ENCODE measurements at places on chromosomes 3 and 15. TPM values are rescaled to one million over a fixed set of nuclear protein-coding genes. Genes with fewer than 3 reads are reported as not detected.

GRCh38 chr15:44883199-44883877 is 73.1 kb upstream of the TERB2 start:
- DNase-seq: peak; percentile 16

DNA sequence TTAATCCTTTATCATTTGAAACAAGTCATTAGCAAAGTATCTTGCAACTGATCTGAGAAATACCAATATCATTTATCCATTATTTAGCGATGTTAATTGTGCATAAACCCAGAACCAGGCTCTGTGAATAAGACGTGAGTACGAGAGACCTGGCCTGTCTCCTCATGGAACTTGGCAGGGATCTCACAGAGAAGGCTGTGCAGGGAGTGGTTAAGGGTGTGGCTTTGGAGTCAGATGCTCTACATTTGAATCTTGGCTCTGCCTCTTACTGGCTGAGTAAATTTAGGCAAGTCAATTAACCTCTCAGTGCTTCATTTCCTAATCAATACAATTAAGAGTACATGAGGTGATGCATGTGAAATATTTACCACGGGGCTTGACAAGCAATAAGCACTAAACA is 39.9 kb upstream of the TBL1XR1 start:
- DNase-seq: no peak

DNA sequence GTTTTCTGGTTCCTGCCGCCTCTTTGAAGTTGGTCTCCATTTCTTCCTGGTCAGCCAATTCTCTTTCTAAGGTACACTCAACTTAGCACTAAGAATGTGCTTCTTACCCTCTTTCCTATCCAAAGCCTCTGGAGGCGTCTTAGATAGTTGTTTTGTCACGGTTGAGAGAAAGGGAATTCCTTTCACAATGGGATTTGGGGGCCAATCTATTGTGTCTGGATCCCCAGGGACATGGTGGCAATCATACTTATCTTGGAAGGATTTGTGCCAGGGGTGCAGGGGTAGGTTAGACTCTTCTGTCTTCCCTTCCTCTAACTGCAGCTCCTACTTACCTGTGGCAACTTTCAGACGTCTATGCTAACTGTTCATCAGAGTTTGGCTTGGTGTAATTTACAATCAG is 287.1 kb downstream of the SOX2 start:
- DNase-seq: no peak

GOLGA8J gene
- total RNA-seq: not detected

ATP10A gene
- total RNA-seq: 6.8 TPM
